Heart left ventricle (tissue), 16 donors: ENCODE measurements at places on chromosomes 5 and 9. TPM values are rescaled to one million over a fixed set of nuclear protein-coding genes. Genes with fewer than 3 reads are reported as not detected.

Gene SLC2A6
- total RNA-seq: 4.8 TPM

Gene FOXD4L5
- total RNA-seq: not detected

Gene RNF180
- 13.1 TPM for total RNA-seq

Gene CAMK4
- 0.02 TPM for total RNA-seq

Gene MATR3
- 138 TPM for total RNA-seq

Gene LRRC19
- not detected for total RNA-seq

DNA sequence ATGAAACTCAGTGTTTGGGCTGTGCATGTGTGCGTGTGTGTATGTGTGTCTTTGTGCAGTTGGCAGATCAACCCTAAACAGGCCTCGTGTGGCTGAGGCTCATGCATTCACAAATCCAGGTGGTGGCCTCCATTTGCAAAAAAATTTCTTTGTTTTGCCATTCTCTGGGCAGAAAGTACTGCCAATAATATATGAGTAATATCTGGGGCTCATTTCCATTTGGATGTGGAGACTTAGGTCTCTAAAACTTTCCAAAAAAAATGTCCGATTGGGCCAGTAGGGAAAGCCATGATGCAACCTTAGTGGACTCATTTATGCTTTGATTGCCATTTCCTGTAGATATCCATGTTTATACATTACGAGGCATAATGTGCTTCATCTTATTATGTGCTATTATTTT lies 77.9 kb upstream of the RPS23 start:
- no peak for DNase-seq

GRCh38 chr5:167296661-167297060 lies 994.8 kb upstream of the WWC1 start:
- no peak for DNase-seq

GRCh38 chr9:128762671-128763449 lies 8.9 kb downstream of the ZER1 start:
- no peak for DNase-seq

GRCh38 chr5:120465436-120465961 lies 1.4 kb downstream of the PRR16 start:
- peak; percentile 53 for DNase-seq

DNA sequence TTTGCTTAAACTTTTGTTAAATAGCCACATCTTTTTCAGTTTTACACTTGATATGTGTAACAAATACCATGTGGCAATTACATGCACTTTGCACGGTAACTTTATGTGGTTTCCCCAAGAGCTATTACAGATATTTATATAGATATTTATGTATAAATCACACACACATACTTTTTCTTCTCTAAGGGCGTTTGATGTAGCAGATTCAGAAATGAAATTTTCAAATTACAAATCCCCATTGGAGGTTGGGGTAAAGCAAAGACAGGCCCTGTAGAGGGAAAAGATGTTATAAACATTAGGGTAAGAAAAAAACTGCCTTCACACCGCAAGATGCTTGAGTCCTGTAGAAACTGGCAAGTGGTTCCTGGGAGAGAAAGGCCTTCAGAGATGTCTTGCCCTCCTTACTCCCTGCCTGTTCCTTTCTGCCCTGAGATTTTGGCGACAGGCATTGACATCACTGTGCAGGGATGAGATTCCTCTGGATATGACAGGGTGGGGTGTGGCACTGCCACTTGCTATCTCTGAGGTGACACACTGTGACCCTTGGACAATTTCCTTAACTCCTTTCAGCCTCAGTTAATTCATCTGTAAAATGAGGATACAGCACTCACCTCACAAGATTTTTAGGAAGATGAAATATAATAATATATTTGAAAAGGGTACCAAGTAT lies 177.9 kb upstream of the TUT7 start:
- DNase-seq: no peak

DNA sequence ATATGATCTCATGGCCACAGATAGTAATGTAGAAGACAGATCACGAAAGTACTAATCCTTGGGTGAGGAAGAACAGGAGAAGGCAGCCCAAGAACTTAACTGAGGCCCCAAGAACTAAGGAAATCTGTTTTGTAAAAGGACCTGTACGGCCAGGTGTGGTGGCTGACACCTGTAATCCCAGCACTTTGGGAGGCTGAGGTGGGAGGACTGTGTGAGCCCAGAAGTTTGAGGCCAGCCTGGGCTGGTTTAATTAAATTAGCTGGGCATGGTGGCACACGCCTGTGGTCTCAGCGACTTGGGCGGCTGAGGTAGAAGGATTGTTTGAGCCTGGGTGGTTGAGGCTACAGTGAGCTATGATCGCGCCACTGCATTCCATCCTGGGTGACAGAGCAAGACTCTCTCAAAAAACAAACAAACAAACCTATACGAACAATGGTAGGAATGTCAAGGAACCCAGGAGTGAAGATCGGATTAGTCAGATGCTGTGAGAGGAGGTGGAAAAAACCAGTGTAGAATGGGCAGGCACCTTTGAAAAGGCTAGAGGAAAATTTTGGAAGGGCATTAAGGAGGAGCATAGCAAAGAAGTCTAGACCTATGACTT lies 283.8 kb upstream of the DMRT1 start:
- no peak for DNase-seq

GRCh38 chr9:121122246-121123032 lies 47.7 kb downstream of the CNTRL start:
- DNase-seq: no peak

- no peak for DNase-seq
These were observed 66.1 kb downstream of the NPR3 start for GRCh38 chr5:32777222-32777621.

GRCh38 chr5:34474573-34475021 lies 181.5 kb upstream of the RAI14 start:
- DNase-seq: no peak

GRCh38 chr5:37876245-37876644 lies 36.4 kb upstream of the GDNF start:
- DNase-seq: no peak

DNA sequence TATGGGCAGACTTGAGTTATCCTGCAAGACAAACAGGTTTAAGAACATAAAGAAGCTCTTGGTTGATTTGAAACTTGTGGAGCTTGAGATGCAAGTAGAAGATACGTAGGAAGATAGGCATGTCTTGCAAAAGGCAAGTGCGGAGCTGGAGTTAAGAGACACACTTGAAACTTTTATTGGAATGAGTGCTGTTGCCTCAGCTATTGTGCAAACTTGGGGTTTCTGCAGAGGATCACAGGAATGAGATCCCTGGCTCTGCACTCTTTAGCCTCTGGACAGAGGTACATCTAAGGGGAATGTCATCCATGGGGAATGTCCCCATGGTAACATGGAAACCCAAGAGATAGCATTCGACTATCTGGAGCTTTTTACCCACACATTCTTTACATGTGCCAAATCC lies 121.1 kb downstream of the ADCY2 start:
- DNase-seq: no peak

DNA sequence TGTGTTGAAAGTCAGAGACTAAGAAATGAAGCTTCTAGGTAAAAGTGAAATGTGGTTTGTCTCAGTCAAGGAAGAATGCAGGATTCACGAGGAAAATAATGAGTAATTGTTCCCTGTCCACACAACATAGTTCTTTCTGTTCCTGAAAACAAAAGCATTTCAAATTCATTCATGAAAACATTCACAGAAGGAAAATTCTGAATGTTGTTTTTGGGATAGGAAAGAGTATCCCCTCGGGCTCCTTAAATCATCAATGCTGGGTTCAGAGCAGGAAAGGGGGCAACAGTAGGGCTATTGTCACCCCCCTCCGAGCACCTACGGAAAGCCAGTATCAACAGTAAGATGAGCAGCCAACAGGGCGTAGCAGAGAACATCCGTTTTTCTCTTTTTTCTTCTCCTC lies 769.9 kb upstream of the ADAMTS16 start:
- DNase-seq: no peak

DNA sequence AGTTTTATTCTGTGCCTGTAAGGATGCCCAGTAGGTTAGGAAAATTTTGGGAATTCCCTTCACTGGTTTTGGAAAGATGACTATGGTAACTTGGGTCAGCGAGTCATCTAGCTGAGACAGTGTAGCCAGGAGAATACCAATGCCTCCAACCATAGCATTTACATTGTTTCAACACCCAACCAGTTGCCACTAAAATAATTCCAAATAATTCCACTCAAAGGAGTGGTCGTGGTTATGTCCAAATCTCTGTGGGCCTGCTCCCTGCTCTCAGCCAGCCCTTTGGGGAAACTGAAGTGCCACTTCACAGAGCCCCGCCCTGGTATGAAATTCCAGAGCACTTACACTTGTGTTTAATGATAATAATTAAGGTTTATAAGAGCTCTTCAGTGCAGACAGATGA lies 310.5 kb downstream of the PLK2 start:
- DNase-seq: no peak

- DNase-seq: no peak
These were observed 62.9 kb downstream of the MAMDC2 start for GRCh38 chr9:70106571-70106970.

DNA sequence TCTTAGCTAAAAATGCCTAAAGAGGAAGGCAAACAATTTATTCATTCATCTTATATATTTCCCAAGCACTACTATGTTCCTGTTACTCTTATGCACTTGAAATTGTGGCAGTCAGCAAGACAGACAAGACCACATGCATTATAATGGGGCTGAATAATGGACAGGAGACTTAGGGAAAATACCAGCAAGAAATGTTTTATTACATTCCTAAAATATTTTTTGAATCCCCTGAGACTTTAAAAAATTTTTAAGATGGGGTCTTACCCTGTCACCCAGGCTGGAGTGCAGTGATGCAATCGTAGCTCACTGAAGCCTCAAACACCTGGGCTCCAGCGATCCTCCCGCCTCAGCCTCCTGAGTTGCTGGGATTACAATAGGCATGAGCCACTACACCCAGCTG lies 13.2 kb downstream of the ZCCHC9 start:
- DNase-seq: no peak

DNA sequence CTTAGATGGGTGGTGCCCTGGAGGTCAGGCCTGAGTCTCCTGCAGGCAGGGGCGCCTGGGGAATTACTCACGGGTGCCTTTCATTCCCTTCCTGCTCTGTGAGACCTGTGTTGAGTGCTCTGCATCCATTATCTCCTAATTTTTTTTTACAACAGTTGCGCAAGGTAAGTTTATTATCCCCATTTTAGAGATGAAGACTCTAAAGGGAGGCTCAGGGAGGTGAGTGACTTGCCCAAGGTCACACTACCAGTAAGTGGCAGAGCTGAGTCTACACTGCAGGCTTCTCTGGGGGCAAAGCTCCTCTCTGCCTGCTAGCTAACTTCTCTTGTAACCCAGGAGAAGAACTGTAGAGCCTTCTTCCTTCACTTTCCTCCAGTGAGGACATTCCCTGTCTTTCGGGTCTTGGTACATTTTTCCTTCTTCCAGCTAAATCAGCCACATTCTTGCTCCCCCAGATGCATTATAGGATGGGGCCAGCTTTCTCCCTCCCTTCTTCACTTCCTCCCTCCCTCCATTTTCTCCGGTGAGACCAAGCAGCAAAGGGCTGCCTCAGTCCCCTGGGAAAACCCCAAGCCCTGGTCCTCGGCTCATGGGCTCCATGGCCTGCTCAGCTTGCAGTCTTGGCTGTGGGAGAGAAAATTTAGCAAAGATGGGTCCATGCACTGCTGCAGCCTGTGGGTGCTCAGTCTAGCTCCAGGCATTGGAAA lies 1.8 kb downstream of the PRR7 start:
- DNase-seq: no peak

DNA sequence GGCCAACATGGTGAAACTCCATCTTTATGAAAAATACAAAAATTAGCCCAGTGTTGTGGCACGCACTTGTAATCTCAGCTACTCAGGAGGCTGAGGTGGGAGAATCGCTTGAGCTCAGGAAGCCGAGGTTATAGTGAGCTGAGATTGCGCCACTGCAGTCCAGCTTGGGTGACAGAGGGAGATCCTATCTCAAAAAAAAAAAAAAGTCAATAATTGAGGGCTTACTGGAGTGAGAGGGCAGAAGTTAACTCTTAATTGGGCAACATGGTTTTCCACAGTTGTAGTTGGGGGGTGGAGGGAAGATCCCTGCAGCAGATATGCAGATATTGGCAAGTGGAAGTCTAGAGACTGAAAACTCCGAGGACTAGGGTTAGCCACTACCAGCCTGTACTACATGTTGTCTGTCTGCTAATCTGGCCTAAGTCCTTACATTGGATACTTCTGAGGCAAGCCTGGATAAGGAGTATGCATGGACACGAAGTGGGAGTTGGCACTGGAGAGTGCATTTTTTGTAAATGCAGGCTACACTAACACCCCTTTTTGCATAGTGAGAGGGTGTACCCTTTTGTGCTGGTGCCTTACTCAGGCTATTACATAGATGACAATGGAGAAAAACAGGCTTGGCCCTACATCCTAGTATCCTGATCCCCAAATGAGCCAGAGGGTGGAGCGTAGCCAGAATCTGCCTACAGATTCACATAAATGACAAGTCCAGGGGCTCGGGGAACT lies 89.0 kb upstream of the NIPBL start:
- no peak for DNase-seq

DNA sequence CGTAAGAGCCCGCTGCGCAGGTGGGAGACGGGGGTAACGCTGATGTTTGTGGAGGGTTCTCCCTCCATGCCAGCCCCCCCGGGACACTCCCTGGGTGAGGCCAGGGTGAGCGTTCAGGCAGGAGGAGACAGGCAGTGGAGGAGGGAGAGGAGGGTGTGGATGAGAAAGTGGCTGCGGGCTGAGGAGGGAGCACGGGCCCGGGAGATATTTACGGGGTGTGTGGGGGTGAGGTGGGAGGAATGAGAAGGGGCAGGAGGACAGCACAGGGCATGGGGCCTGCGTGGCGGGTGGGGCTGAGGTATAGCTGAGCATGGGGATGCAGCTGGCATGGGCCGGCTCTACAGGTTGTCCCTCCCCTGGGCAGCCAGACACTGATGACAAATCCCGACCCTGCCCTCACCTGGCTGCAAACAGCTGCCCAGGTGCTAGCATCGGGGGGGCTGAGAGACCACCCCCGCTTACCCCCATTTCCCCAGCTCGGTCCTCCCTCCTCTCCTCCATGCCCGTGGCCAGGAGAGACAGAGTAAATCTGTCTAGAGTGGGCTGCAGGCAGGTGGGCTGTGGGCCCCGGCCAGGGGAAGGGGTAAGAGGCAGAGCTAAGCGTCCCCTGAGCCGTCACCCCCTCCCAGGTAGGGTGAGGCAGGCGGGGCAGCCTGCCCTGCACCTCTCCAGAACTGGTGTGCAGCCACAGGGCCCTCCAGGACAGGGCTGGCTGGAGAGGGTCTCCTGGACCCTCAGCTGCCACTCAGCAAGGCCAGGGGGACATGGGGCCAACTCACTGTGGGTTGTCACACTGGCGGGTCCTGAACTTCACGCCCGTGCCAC lies 79.2 kb downstream of the ZNF354C start:
- DNase-seq: no peak

DNA sequence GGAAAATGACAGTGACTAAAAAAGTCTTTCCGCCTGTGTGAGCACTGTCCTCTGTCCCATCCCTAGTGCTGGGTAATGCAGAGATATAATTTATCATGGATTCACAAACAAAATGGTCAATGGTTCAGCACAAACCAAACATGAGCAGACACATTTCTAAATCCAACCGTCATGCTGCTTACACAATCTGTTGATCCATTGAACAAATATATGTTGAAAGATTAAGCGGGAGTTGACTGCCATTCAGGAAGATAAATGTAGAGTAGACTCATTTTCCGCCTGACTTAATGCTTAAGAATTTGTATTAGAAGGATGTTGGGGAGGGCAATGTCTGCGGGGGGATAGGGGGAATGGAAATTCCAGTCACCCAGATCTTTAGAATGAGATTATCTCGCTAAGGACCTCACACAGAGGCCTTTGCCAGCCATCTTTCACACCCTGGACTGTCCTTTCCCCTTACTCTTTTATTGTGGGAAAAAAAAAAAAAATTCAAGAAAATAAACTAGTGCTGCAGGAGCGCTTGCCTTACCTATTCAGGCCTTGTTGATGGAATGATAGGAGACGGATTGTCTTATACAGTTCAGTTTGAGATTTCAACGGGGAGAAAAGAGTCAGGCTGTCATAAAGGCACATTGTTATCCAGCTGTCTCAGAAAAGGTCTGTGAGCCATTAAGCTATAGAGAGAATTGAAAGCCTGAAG lies 153.7 kb downstream of the TLE1 start:
- DNase-seq: no peak
